ENCODE measurements at places on chromosomes 1 and 21.

DNA sequence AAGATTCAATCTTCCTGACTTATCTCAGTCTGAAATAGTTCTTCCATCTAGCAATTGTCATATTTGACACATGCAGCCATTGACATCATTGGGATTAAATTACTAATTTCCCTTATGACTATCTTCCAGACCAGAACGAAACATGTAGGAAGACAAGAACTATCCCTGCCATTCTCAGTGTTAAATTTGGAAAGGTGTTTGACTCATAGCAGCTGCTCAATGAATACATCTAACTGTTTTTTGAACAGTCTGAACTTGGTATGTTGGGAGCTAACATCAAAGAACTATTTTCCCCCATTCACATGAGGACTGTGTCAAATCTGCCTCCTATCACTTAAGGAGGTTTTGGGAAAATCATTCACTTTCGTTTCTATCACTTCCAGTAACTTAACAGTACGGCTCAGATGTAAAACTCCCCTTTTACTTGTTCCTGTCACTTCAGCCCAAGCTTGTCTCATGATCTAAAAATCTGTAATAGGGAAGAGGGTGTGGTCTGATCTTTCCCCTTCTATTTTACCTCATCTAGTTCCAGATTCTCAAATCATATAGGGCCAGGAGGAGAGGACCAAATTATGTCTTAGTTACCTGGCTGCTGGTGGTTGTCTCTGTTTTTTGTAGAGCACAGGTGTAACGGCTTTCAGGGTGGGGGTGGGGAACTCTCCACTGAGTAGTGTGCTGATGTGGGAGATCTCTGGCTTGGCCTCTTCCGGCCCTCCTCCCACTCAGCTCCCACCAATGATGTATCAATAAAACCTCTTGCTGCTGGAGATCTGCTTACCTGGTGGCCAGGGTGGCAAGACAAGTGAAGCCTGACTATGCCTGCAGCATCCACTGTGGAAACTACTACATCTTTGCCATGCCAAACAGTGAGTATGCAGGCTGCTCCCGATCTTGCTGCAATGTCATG is 26.2 kb upstream of the SLAMF1 start:
- no peak for DNase-seq

DNA sequence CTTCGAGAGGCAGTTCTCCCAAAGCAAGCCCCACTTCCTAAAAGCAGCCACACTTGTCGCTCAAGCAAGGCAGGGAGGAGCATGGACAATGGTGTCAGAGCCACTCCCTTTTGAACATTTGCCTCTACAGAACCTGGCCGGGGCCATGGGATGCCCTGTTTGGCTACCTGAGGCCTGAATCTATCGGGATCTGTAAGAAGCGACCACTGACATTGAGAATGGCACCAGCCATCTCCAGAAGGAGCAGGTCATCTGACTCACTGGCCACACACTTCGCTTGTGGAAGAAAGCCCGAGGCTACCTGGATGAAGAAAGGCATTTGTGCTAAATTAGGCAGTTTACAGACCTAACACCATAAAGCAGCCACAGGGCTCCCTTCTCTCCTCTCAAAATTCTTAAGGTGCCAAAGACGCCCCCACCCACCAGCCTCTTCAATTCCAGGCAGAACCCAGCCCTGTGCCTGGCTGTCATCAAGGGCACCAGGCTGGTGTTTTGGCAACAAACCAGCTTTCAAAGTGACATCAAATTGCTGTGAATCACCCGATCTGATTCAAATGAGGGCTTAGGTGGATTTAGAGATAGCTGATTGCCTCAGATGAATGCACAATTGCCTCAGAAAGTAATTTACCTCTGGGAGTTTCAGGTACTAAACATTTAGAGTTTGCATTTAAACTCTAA is 104.8 kb downstream of the ETS2 start:
- DNase-seq, result no peak

DNA sequence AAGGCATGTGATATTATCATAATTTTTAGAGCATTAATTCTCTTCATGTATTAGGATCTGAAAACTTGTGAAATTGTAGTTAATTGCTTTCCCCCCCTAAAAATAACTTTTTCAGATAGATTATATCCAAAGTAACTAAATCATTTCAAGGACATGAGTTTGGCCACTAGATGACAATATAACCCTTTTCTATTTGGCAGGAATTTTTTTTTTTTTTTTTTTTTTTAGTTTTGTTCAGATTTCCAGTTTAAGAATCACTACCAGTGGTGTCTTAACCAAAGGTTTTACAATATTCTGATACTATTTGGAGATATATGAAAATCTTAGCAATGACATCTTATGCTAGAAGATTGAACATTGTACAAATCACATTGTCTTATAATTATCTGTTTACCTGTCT is 370.8 kb downstream of the AMY1C start:
- DNase-seq, result no peak

DNA sequence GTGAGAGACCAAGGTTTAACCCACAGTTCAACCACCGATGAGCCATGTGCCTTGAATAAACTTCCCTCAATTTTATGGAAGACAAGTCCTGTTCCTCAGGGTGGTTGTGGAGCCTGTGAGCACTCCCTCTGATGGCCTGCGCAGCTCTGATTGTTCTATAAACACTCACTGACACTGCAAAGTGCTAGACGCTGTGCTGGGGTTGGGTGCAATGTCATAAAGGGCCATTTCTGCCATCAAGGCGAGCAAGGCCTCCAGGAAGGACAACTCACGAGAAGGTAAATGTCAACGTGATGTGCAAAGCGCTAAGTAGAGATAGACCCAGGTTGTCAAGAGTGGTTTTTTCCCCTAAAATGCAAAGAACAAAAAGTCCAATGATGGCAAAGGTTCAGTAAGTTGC is 75.7 kb upstream of the SYT6 start:
- no peak for DNase-seq

Data from AG10803 (cell line).